Natural killer cell treated with Interleukin-12 subunit alpha and Interleukin-12 subunit beta and Interleukin-15 and Interleukin-18, amount 100 ng/mL, for 72 hours (primary cell): ENCODE measurements at places on chromosomes 4 and X. TPM values are rescaled to one million over a fixed set of nuclear protein-coding genes. Genes with fewer than 3 reads are reported as not detected.

H2BW2 gene
- not detected for total RNA-seq

HTR2C gene
- not detected for total RNA-seq

DNA sequence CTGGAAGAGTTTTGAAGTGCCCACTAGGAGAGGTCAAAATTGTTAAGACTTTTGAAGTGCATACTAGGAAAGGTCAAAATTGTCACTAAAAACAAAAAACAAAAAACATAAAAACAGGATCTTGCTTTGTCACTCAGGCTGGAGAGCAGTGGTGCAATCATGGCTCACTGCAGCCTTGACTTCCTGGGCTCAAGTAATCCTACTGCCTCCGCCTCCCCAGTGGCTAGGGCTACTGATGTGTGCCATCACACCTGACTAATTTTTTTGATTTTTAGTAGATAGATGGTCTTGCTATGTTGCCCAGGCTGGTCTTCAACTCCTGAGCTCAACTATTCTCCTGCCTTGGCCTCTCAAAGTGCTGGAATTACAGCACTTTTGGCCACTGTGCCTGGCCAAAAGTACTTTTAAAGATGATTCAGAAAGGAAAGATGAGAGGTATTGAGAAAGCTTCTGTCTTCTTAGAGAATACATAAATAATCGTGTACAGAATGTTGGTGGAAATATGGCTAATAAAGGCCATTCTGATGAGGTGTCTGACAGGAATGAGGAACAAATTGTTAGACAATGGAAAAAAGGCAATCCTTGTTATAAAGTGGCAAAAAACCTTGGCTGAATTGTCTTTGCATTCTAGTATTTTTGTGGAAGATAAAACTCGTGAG is 43.3 kb upstream of the STX18 start:
- DNase-seq, result no peak

GRCh38 chr4:9709724-9710123 is 71.7 kb upstream of the DRD5 start:
- no peak for DNase-seq

- DNase-seq, result no peak
Observed at GRCh38 chrX:148813422-148813821, 313.0 kb downstream of the AFF2 start.

- no peak for DNase-seq
Observed at GRCh38 chr4:76623217-76624045, 188.4 kb downstream of the SHROOM3 start.

DNA sequence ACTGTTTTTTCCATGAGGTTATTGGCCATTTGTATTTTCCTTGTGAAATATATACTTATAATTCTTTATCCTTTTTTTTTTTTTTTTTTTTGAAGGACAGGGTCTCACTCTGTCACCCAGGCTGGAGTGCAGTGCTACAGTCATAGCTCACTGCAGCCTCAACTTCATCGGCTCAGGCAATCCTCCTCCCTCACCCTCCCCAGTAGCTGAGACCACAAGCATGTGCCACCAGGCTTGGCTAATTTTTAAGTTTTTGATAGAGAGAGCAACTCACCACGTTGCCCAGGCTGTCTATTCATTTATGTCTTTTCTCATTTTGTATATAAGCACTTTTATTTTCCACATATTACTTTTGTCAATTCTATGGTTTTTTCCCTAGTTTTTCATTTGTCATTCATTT is 16.8 kb downstream of the RBPJ start:
- no peak for DNase-seq

DNA sequence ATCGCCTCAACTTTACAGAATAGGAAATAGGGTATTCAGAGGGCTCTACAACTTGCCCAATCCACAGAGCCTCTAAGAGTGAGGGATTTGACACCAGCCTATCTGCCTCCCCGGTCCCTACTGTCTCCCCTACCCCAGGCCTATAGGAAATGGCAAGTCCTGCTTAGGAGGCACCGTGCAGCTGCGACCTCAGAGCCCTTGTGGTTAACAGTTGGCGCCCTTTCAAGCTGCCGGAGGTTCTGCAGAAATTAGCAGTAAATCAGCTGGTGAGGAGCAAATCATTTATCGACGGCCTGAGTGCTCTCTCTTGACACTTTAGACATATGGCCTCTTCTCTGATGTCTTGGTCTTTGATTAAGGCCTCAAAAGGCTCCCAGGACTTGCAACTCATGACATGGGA is 96.9 kb downstream of the CLNK start:
- DNase-seq, result no peak

DNA sequence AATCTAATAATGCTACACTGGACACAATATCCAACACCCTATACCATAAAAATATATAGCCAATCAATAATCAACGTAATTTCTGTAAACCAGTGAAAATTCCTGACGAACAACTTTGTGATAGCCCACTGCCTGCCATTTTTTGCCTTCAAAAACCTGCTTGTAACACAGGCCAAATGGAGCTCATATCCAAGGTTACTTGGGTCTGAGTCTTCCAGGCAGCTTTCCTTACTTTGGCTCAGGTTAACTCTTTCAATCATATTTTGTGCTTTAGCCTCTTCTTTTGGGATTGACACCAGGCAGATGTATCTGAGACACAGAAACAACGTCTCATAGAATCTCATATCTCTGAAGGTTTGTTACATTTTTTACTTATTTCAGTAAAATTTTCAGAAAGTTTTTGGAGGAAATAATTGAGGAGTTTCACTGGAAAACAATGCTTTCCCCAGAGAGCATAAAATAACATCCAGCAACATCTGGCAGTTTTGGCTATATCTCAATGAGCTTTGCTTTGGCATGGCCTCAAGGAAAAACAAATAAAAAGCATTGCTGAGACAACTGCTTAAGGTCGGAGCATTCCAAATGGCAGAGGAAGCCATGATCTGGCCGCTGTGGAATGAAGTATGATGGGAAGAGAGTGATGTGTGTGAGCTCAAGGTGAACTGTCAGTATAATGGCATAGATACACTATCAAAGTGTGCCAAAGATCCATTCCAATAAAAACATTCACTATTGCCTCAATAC is 162.9 kb upstream of the SPIN4 start:
- DNase-seq, result no peak
